ENCODE measurements at places on chromosomes 6 and 20.

DNA sequence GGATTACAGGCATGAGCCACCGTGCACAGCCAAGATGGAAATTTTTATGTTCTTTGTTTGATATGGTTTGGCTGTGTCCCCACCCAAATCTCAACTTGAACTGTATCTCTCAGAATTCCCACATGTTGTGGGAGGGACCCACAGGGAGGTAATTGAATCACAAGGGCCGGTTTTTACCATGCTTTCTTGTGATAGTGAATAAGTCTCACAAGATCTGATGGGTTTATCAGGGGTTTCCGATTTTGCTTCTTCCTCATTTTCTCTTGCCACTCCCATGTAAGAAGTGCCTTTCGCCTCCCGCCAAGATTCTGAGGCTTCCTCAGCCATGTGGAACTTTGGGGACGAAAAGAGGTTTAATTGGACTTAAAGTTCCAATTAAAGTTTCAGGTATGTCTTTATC, 14.6 kb downstream of the EEF1A1 start:
- DNase-seq = no peak

DNA sequence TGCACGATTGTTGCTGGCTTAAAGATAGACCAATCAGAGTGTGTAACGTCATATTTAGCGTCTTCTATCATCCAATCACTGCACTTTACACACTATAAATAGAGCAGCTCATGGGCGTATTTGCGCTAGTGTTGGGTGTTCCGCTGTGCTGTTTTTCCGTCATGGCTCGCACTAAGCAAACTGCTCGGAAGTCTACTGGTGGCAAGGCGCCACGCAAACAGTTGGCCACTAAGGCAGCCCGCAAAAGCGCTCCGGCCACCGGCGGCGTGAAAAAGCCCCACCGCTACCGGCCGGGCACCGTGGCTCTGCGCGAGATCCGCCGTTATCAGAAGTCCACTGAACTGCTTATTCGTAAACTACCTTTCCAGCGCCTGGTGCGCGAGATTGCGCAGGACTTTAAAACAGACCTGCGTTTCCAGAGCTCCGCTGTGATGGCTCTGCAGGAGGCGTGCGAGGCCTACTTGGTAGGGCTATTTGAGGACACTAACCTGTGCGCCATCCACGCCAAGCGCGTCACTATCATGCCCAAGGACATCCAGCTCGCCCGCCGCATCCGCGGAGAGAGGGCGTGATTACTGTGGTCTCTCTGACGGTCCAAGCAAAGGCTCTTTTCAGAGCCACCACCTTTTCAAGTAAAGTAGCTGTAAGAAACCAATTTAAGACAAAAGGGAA, 57.9 kb downstream of the TRIM38 start:
- DNase-seq = peak; percentile 97

DNA sequence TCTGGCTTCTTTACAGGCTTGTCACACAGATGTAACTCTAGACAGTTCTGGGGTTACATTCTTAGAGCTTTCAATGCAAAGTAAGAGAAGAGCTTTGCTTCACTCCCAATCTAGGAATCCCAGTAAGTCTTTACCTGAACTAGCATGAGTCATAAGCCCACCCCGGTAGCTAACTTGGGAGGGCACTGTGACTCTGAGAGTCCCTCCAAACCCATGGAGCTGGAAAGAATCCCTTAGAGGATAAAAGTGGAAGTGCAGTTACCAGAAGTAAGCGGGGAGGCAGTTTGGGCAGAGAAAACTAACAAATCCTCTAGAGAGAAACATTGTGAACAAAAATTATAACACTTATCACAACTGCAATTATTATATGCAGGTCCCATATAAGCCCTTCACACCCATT, 84.0 kb upstream of the SMLR1 start:
- DNase-seq = no peak

- no peak for DNase-seq
Observed at GRCh38 chr20:24983896-24984295, 8.7 kb downstream of the APMAP start.

DNA sequence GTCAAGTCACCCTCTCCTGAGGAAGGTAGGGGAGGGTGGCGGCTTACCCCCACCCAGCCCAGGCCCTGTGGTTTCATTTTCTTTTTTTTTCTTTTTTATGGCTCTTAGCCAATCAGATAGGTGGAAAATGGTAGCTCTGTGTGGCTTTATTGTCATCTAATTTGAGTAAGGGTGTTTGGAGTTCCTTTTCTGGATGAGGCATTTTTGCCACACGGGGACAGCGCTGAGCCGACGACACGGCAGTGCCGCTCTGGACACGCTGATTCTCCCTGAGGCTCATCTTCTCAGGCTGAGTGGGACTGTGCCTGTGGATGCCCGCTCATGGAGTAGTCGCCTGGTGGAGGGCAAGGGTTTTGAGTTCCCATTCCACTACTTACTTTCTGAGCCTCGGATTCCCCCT, 37.6 kb upstream of the ANGPT4 start:
- DNase-seq = no peak

- peak; percentile 15 for DNase-seq
Observed at GRCh38 chr6:28634761-28635546, 109.3 kb downstream of the GPX5 start.

DNA sequence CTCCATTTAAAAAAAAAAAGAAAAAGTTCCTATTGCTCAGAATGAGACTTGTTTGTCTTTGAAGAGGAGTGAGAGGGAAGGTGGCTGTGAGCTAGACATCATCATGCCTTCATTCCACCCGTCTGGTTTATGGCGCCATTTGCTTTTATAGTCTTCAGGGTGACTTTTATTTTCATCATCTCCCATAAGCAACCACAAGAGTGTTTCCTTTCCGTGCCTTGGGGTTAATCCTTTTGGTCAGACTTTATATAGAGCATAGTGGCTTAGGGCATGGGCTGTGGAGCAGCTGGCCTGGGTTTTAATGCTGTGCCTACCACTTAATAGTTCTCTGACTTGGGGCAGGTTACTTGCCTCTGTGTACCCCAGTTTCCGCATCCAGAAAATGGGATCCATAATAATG, 77.8 kb downstream of the RREB1 start:
- DNase-seq = no peak

DNA sequence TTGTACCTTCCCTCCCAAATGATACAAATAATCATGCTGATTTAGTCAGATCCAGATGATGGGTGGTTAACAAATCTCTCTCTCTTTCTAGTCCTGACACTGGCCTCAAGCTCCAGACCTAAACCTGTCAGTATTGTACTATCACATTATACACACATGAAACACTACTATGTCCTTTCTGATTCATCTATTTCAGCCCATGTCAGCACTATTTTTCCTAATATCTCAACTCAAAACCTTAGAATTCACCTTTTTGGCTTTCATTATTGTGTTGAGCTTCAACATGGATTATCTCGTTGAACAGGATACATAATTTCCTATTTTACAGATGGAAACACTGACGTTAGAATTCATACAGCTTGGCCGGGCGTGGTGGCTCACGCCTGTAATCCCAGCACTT, 3.5 kb downstream of the PIGU start:
- no peak for DNase-seq

DNA sequence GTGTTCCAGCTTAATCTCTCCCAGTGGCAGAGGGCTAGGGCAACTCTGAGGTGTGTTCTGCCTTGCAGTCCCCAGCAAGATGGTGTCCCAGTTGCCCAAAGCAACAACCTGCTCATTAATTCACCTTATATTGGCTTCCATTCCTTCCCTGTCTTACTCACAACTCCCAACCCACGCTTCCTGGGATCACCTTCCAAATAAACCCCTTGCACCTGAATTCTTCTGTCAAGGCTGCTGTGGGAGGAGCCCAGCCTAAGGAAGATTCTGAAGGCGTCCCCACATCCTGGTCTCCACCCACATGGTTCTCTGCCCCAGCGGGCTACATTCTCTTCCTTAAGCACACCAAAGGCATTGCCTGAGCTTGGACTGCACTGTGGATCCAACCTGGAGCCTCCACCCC, 116.6 kb upstream of the MAFB start:
- DNase-seq = no peak

DNA sequence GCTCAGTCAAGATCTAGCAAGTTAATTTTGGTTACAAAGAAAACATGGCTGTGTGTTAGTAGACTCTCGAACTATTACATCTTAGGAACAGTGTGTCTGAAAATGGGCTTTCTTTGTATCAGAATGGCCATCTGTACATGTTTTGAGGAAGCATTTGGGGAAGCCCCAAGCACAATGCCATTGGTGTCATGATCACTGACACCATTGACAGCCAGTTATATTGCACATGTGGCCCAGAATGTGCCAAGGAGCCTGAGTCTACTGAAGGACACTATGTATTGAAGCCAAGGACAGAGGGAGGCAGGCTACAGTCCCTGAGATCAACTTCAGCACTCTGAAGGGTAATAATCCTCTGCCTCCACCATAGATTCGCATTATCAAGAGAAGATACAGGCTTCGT, 12.6 kb upstream of the FAM50B start:
- DNase-seq = no peak

DNA sequence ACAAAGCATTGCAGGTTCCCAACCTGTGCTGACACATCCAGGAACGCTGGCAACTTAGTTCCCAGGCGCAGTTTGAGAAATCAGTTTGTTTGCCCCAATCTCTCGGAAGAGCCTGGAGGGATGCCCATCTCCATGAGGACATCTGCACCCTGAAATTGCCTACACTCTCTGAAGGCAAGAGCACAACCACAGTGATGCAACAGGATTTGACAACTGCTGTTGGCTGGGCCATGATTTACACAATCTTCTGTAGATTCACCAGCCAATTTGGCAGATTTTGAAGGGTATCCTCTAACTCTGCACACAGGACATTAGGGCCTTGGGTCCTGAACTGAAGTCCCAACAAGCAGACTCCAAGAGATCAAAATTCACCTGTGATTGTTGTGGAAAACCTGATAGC, 3.4 kb downstream of the APMAP start:
- DNase-seq = no peak

DNA sequence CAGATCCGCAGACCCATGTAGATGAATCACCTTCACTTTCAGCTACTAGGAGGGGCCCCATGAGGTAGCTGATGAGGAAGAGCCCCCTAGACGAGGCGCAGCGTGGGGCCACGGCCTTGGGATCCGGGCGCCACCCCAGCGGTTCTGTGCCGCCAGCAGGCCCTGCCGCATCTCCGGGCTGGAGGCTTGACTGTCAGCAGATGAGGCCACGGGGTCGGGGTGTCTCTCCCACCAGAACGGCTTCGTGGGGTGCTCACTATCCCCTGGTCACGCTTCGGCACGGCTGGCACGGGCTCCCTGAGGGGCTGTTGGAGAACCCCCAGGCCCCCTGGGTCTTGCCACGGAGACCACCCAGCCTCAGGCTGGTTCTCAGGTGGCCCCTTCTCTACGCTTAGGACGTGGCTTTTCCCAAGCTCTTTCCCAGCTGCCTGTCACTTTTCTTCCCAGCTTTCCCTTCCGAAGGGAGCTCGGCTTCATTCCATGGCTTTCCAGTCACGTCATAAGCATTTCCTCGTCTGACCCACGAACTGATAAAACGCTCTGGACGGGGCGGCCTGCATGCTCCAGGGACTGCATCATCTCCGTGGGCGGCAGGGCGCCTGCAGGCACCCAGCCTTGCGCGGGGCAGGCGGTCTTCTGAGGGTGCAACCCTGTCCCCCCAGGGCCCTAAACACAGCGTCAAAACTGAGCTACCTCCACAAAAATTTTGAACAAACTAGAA, 85.9 kb downstream of the THBS2 start:
- DNase-seq = peak; percentile 67

DNA sequence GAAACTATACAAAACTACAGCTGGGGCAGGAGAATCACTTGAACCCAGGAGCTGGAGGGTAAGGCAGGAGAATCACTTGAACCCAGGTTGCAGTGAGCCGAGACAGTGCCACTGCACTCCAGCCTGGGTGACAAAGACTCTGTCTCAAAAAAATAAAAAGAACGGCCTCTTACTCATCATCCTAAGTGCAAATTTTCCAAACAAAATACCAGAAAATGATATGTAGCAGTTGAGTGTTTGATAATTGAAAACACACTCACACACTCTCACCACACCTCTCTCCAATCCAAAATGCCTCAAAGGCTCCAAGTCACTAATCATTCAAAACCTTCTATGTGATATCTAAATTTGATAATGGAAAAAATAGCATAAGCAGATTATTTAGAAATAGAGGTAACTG, 198.6 kb upstream of the SHLD1 start:
- DNase-seq = no peak

GRCh38 chr20:1489764-1490436, 1.3 kb downstream of the SIRPB2 start:
- peak; percentile 95 for DNase-seq

DNA sequence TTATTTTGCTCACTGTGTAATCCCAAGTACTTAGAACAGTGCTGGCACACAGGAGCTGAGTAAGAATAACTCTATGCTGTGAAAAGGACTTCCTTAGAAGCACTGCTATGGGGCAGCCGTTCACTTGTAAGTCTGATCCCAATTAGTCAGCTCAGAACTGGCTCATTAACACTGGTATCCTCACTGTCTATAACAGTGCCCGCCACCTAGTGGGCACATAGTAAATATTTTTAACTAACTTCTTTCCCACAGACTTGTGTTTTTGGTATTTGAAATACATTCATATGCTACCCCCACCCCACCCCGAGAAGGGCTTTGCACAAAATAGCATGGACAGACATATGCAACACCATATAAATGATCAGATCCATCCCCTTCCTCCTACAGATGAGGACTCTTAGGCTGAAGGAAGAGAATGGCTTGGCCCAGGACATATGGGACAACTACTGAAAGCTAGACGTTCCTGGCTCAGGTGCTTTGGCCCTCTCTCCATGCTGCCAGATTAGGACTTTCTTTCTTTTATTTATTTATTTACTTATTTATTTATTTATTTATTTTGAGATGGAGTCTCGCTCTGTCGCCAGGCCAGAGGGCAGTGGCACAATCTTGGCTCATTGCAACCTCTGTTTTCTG, 47.1 kb downstream of the DST start:
- DNase-seq = peak; percentile 35

GRCh38 chr6:43735642-43736199, 34.3 kb upstream of the VEGFA start:
- no peak for DNase-seq

DNA sequence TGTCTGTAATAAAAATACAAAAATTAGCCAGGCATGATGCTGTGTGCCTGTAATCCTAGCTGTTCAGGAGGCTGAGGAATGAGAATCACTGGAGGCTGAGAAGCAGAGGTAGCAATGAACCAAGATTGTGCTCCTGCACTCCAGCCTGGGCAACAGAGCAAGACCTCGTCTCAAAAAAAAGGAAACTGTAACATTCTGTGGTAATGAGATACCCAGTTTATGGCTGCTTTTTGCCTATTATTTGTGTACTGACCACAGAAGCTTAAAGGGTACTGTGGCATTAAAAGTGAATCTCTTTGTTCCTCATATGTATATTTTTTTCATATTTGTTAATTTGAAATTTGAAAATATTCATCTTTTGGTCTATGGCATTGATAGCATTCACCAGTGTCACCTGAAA, 185.4 kb downstream of the UST start:
- no peak for DNase-seq

DNA sequence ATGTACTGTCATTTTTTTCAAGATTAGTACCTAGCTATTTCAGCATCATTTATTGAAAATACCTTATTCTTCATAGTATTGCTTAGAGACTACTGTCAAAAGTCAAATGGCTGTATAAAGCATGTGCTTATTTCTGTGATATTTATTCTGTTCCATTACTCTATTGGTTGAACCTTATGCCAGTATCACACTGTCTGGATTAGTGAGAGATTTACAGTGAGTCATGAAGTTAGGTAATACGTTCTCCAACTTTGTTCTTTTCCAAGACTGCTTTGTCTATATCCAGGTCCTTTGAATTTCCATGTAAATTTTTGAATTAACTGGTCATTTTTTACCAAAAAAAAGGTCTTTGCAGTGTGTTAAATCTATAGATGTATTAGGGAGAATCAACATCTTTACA, 18.6 kb upstream of the RNF217 start:
- DNase-seq = no peak
